Esophagus muscularis mucosa (tissue), 4 donors: ENCODE measurements at places on chromosomes 2 and 18. TPM values are rescaled to one million over a fixed set of nuclear protein-coding genes. Genes with fewer than 3 reads are reported as not detected.

Gene CABYR
- total RNA-seq, result 1.8 TPM

Gene IL36RN
- not detected for total RNA-seq

Gene PLGLB2
- 0.66 TPM for total RNA-seq

Gene MAPRE3
- 23.0 TPM for total RNA-seq

Gene DPYSL5
- 0.40 TPM for total RNA-seq

Gene NIF3L1
- total RNA-seq, result 14.1 TPM

Gene GKN2
- not detected for total RNA-seq

Gene RETSAT
- 48.2 TPM for total RNA-seq

Gene TUBA3E
- not detected for total RNA-seq

GRCh38 chr2:120384486-120385354 lies 38.8 kb downstream of the INHBB start:
- DNase-seq, result no peak

GRCh38 chr18:46297124-46297523 lies 192.9 kb downstream of the HAUS1 start:
- DNase-seq, result no peak

GRCh38 chr2:133345638-133346037 lies 222.6 kb downstream of the NCKAP5 start:
- DNase-seq, result no peak

DNA sequence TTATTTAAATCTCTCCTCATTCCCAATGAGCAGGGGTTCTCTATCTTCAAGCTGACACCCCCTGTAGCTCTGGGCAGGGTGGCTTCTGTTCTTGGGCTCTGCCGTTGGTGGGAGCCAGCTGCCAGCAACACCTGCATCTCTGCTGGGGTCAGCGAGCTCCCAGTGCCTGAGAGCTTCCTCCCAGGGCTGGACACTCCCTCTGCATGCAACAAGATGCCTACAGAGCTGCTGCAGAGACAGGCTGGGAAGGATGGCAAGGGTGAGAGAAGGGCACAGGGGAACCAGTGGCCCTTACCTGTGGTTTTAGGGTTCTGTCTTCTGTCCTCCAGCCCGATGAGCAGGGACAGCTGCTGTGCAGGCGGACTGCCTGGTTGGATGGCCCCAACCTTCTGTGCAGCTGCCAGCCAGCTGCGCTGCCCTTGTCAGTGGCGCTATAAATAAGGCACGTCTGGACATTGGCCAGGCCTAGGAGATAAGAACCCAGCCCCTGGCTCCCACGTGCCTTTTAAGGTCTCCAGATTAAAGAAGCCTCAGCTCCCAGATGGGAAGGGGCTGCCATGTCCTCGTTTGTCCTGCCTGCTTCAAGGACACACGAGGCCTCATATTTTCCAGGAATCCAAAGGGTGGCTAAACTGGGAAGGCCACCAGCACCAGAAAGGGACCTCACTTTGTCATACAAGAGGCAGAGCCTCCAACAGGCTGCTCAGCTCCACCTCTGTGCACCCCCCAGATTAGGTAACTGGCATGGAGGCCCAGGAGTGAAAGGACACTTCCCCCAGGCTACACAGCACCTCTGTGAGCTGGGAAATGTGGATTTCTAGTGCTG lies 39.5 kb upstream of the FHL2 start:
- no peak for DNase-seq

DNA sequence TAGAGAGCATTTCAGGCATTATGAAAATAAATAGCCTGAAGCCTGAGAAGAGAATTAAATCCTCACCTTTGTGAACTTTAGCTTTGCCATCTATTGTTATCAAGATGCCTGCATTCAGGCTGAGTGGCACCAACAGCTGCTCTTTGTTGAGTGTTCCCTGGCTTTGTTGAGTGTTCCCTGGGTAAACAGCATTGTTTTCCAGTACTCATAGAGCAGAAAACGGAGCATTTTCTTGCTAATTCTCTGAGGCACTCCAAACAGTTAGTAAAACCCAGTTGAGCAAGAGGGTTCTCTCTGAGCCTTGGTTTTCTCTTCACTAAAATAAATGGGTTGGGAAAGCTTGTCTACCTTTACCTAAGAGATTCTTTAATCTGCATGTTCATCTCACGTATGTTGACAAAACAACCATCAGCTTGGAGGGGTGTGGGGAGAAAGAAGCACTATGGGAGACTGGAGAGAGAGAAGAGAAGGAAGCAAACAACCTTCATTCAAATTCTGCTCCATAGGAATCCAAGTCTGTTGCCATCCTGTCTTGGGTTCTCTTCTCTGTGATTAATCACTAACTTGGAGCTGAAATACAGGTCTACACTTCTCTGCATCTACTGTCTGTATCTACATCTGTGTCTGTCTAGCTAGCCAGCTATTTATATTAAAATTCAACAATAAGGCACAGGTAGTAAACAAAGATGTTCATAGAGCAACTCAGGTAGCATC lies 567.0 kb upstream of the SOX11 start:
- DNase-seq, result no peak

GRCh38 chr2:129502781-129503180 lies 476.7 kb upstream of the RAB6C start:
- DNase-seq, result no peak

GRCh38 chr2:77521931-77522470 lies at the start of gene LRRTM4:
Gene LRRTM4 (minus strand): TSS chr2:77522376.
- no peak for DNase-seq

- DNase-seq, result no peak
Observed at GRCh38 chr2:96197546-96198255, 10.9 kb downstream of the STARD7 start.

- peak; percentile 97 for DNase-seq
Observed at GRCh38 chr2:28621172-28622100, 125.6 kb downstream of the PLB1 start.

DNA sequence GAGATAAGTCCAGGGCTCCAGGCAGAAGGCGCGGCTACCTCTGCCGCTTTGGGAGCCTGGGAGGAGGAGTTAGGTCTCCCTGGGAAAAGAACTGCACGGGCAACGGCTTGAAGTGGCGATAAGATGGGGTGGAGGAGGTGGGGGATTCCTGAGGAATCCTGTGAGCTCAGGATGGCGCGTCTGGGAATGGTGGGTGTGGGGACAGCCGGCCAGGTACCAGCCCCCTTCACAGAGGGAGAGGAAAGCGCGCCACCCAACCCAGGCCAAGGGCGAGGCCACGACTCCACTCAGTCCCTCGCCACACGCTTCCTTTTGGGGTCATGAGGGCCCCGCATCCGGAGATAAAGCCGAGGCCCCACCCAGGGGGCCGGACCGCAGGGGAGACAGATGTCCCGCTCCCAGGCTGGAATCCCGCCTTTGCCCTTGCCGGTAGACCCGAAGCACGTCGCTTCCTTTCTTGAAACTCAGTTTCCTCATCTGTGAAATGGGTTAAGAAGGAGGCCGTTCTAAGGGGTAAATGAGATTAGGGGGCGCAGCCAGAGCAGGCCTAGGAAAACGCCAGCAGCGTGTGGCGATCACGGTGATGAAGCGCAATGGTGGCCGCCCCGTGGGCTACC lies 1.7 kb upstream of the CTDSP1 start:
- DNase-seq, result no peak

- no peak for DNase-seq
Observed at GRCh38 chr2:211429256-211429920, 873.0 kb downstream of the CPS1 start.

DNA sequence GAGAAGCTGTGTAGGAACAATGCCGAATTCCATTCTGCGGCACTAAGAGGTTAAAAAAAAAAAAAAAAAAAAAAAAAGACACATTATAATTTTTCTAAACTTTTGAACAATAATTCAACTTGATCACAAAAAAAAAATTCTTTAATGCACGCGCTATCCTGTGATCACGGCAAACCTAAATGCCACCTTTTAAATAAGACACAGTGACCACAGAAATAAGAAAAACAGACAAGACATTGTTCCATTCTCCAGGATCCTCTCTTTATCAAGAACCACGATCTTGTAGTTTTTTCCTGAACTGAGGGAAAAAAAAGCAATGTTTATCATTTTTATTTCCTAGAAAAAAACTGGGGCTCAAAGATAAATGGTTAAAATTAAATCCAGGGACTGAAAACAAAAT lies 9.4 kb downstream of the SUCLG1 start:
- DNase-seq, result no peak

- DNase-seq, result no peak
Observed at GRCh38 chr18:38932752-38933151, 1367.2 kb upstream of the CELF4 start.

GRCh38 chr2:112005406-112006075 lies 49.5 kb upstream of the TMEM87B start:
- no peak for DNase-seq

GRCh38 chr2:15738225-15738546 lies 146.5 kb downstream of the DDX1 start:
- no peak for DNase-seq

- no peak for DNase-seq
Observed at GRCh38 chr2:77508511-77508910, 13.7 kb downstream of the LRRTM4 start.

DNA sequence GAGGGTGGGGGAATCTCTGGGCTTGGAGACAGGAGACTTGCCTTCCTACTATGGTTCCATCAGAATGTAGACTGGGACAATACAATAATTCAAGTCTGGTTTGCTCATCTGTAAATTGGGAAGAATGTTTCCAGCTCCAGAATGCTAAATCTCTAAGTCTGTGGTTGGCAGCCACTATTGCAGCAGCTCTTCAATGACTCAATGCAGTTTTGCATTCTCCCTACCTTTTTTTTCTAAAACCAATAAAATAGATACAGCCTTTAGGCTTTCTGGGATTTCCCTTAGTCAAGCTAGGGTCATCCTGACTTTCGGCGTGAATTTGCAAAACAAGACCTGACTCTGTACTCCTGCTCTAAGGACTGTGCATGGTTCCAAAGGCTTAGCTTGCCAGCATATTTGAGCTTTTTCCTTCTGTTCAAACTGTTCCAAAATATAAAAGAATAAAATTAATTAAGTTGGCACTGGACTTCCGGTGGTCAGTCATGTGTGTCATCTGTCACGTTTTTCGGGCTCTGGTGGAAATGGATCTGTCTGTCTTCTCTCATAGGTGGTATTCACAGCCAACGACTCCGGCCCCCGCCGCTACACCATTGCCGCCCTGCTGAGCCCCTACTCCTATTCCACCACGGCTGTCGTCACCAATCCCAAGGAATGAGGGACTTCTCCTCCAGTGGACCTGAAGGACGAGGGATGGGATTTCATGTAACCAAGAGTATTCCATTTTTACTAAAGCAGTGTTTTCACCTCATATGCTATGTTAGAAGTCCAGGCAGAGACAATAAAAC lies 6.5 kb downstream of the TTR start:
- no peak for DNase-seq

GRCh38 chr18:10838553-10838952 lies 310.8 kb downstream of the PIEZO2 start:
- DNase-seq, result no peak

GRCh38 chr2:134657650-134658250 lies 61.0 kb downstream of the TMEM163 start:
- no peak for DNase-seq

DNA sequence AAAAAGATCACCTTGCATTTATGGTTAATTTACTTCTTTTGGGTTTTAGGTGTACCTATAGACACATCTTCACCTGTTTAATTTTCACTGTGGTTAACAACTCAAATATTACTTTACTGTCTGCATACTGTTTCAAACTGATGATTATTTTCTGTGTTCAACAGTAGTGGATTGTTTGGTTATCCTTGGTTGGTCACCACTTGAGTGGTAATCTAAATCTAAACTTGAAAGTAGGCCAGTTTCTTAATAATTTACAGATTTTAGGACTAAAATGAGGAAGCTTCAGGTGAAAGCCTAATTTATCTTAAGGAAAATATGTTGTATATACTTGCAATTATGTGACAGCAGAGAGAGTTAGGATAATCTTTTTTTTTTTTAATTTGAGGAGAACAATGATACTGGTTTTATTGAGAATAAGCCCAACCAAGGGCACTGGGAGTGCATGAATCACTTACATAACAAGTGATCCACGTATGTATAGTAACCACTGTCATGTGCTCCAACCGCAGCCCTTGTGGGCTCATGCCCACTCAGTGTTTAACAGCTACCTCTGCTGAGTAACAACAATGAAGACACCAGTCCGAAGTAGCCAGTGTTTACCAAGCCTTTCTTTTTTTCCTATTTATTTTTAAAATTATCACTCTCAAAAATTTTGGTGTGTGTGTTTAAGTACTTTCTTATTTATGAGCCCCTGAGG lies 31.0 kb upstream of the WDSUB1 start:
- no peak for DNase-seq

DNA sequence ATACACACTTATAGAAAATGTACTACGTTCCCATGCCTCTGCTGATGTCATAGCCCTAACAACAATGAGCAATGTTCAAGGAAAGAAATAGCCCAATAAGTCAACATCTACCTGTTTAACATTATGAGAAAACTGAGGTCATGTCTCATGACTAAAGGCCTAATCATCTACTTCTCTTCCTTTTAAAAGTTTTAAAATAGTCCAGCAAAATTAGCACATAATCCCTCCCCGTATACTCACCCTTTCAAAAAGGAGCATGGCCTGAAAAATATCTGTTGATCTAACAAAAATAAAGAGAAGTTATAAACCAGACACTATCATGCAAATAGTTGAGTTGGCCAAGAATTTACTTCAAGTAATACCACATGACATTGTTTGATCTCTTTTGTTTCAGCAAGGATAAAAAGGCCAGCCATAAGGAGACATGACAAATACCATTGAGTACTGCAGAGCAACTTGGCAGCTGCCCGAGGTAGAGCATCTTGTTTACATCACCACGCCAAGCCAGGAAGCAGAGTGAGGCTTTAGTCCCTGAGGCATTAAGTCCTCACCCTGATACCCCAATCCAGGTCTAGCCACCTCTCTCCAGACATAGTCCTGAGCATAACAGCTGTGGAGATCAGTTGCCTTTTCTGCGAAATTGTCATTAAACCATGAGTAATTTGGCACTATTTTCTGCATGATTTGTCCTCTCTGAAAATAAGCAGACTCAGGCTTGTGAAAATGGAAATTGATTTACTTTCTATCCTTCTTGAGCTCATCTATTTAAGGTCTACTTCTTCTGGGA lies 137.4 kb upstream of the ETAA1 start:
- DNase-seq, result no peak

DNA sequence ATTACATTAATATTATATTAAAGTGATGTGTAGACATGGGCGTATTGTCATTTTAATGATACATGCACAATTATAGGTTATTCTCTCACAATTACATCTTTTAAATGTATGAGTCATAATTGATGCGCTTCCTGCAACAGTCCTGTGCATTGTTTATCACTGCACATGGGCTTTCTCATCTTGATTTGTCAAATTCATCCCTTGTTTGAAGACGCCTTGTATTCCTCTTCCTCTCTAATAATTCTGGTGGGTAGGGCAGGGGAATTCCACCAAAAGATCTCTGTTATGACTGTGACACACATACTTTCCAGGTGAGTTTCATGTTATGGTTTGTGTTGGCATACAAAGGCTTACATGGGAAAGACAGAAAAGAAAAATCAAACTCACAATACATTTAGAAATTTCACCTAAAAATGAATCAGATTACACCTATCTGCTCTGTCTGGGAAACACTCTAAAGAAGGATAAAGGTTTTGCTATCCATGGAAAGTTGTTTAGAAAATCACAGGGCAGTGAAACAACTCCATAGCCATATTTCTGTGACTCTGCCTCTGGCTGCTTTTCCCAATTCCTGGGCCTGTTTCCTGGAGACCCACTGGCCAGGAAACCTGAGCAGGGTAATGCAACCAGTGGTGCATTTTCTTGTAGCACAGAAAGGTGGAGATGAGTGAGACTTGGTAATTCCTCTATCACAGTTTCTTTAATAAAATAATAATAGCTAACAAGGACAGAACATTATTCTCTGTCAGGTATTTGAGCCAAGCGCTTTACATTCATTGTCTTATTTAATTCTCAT lies 13.2 kb downstream of the SLC9A2 start:
- no peak for DNase-seq
